ENCODE measurements at places on chromosomes 11 and 22.

GRCh38 chr11:33273656-33274055 is 16.5 kb downstream of the HIPK3 start:
- no peak for DNase-seq

GRCh38 chr11:76166314-76166713 is 40.0 kb downstream of the WNT11 start:
- DNase-seq, result no peak

- DNase-seq, result no peak
These were observed 65.3 kb upstream of the SLN start for GRCh38 chr11:107777110-107777509.

- DNase-seq, result peak; percentile 30
These were observed 82.9 kb downstream of the OSBP2 start for GRCh38 chr22:30777587-30777986.

DNA sequence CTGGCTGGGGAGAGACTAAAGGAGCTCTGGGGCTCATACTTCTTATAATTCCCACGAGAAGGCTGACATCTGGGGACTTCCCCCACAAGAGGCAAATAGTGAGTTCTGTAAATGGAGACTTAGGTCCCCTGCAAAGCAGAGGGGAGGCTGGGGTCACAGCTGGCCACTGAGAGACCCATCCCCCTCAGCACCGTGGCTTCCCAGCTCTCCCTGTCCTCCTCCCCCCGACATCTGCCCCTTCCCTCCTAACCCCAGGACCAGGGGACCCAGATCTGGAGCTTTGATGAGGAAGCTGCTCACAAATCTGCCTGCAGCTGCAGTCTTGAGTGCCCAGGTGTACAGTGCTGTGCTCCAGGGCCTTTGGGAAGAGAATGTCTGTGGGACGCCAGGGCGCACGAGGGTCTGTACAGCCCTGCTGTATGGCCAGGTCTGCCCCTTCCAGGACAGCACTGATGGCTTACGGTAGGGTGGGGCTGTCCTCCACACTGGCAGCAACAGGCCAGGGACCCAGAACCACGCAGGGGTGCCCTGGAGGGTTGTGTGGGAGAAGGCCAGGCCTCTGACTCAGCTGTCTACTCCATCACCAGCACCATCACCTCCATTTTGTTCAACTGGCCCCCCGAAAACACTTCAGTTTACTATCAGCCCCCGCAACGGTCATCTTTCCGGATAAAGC is 1.1 kb downstream of the RGL4 start:
- no peak for DNase-seq

DNA sequence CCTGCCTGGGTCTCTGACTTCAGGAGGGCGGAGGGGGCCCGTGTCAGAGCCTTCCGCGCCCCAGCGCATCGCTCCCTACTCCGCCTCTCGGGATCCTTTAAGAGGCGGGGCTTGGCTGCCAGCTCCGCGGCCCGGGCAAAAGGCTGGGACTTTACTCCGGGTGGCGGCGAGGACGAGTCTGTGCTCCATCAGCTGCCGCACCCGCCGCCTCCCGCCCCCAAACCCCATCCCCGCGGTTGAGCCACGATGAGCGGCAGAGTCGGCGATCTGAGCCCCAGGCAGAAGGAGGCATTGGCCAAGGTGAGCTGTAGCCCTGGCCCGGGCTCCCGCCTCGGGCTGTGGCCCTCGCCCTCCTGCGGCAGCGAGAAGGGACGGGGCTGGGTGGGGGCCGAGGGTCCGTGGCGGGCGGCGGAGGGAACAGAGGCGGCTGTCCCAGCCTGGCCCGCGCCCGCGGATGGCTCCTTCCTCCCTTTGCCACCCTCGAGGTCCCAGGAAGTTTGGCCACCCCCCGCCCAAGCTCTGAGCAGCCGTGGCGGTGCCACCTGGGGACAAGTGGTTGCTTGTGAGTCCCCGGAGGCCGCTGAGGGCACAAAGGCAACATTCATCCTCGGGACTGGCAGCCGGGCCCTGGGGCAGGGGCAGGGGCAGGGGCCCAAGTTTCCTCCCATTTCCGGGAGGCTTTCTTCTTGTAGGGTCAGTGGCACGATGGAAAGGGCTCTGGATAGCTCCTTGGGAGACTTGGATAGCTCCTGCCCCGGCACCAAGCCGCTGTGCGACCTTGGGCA is at the start of gene SEC14L2:
SEC14L2 (plus strand) TSS at position 148 of the 785 bp plus-strand sequence; CDS start at position 247, 99 bp downstream.
- no peak for DNase-seq

GRCh38 chr22:27238935-27239510 is 562.5 kb downstream of the MN1 start:
- peak; percentile 76 for DNase-seq

GRCh38 chr11:106152824-106153223 is 75.4 kb downstream of the AASDHPPT start:
- no peak for DNase-seq

GRCh38 chr22:22943521-22944267 is 56.1 kb downstream of the IGLL5 start:
- no peak for DNase-seq

GRCh38 chr22:24338726-24339451 is 68.3 kb downstream of the SPECC1L start:
- DNase-seq, result no peak

DNA sequence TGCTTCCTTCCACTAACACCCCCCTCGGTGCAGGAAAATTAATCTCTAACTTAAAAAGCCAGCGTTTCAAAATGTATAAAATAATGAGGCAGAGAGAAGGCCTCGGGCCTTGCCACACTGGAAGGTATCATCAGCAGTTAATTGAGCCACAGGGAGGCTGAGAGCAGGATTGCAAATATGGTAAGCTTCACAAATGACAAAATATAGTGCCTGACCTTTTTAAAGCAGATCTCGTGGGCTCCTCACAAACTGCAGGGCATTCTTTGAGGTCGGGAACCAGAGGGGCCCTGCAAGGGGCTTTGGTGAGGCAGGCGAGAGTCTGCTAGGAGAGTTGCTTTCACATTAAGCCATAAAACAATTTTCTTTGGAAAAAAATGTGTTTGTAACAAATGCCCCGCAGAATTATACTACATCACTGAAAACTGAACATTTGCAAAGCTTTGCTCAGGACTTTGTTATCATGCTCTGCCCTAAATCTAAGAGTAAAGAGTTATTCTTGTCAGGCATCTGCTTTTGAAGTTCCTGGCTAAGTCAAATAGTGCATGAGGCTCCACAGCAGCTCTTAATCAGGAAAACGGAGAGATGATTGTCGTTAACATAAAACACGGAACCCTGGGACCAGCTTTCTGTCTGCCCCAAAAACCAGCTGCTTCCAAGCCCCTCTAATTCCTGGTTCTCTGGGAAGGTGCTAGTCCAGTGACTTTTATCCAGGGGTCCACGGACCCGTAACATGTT is 61.4 kb upstream of the SYT13 start:
- DNase-seq, result no peak

DNA sequence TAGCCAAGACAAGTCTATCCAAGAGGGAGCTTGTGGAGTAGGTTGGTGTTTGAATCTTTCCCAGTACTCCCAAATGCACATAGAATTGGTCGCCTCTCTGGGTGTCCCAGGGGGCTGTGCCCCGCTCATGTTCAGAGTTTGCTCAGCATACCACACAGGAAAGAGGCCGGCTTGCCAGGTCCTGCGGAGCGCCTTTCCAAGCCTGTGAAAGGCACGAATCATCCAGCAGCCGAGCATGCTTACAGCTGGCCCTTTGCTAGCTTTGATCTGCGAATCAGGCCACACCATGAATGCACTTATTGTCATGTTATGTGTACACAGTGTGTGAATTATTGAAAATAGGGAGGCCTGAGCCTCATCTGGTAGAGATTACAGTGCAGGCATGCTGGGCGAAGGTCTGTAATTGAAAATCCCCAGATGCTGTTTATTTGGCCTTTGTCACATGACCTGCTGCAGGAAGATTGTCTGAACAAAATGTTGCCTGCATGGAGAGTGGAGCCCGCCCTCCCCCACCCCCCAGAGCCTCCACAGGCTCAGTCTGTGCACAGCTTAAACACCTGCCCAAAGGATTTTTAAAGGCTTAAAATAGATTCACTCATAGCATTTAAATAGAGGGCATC is 163.3 kb upstream of the RASSF10 start:
- DNase-seq, result peak; percentile 81

DNA sequence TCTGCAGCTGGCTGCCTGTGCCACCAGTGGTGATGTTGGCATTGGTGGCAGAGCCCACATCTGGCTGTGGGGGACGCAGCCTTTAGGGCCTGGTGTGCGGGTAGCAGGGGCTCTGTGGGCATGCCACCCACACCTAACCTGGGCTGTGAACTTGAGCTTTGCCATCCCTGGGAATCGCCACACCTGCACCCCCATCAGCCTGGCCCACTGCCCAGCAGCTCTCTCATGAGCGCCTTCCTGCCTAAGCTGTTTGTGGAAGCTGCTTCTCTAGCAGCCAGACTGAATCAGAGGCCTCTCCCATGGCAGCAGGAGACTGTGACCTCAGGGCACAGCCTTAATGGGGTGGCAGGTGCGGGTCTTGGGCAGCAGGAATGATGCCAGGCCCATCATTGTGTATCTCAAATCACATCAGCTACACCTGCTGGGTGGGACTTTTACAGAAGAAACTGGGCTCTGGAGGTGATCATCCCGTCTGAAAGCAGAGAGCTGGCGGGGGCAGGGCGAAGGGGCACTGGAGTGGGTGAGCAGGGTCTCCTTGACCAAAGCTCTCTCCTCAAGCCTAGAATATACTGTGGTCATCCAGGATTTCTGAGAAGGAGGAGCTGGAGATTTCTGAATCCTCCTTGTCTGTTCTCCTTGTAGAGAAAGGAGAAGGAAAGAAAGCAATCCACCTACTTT is 17.8 kb upstream of the CARS1 start:
- no peak for DNase-seq

- no peak for DNase-seq
These were observed 454 bp downstream of the TMEM218 start for GRCh38 chr11:125111001-125111342.

DNA sequence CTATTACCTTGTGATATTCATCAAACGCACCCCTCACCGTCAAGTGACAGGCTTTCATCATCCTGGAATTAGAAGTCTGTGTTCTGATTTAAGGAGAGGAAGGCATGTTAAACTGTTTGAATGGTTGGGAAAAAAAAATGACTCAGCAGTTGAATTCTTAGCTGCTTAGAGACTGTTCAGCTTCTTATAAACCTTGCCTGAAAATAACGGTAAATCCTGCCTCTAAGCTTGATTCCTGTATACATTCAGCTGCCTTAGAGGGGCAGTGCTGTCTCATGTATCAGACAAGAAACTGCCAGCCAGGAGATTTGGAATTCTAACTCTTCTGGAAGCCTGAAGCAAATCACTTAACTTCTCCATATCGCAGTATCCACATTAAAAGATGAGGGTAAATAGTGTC is 437.4 kb downstream of the JRKL start:
- no peak for DNase-seq

- no peak for DNase-seq
These were observed 1.1 kb downstream of the MTA2 start for GRCh38 chr11:62600367-62601121.

GRCh38 chr22:28989484-28989883 is 72.1 kb downstream of the C22orf31 start:
- DNase-seq, result no peak

- no peak for DNase-seq
These were observed 84.6 kb upstream of the NNMT start for GRCh38 chr11:114211444-114212121.

GRCh38 chr11:107017104-107017432 is 1.2 kb downstream of the GUCY1A2 start:
- DNase-seq, result no peak

DNA sequence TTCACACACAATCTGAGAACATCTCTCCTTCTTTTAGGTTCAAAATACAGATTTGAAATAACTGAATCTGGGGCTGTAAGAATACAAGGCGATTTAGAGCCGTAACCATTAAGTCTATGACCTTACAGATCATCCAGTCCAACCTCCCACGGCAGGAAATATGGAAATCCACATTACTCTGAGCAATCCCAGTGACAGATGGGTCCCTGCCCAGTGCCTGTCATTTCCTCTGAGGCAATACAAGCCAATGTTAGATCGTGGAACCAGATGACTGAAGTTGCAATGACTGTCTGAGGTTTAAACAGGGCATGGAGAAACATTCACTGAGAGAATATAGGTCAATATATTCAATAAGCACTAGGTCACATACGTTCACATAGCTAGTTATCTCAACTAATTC is 77.4 kb upstream of the OR5AK2 start:
- DNase-seq, result no peak

GRCh38 chr11:41133023-41133422 is 326.4 kb downstream of the LRRC4C start:
- DNase-seq, result no peak

- DNase-seq, result no peak
These were observed 63.7 kb downstream of the MAML2 start for GRCh38 chr11:96279018-96279895.

GRCh38 chr22:45262931-45263462 is 21.8 kb upstream of the UPK3A start:
- peak; percentile 47 for DNase-seq

DNA sequence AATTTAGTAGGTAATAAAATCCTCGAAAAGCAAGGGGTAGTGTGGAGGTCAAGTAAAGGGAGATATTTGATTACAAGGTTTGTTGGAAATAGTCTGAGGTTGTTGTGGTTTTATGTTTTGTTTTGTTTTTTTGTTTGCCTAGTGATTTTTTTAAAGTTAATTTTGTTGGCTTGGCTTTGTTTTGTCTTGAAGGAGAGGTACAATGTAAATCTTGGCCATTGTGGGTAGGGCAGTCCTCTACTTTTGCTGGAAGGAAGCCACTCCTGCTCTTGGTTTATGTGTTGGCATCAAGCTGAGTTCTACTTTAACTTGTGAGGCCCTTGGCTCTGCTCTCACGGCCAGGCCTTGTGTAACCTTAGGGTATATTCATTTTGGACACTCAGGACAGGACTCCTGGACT is 3.2 kb downstream of the AMOTL1 start:
- no peak for DNase-seq

DNA sequence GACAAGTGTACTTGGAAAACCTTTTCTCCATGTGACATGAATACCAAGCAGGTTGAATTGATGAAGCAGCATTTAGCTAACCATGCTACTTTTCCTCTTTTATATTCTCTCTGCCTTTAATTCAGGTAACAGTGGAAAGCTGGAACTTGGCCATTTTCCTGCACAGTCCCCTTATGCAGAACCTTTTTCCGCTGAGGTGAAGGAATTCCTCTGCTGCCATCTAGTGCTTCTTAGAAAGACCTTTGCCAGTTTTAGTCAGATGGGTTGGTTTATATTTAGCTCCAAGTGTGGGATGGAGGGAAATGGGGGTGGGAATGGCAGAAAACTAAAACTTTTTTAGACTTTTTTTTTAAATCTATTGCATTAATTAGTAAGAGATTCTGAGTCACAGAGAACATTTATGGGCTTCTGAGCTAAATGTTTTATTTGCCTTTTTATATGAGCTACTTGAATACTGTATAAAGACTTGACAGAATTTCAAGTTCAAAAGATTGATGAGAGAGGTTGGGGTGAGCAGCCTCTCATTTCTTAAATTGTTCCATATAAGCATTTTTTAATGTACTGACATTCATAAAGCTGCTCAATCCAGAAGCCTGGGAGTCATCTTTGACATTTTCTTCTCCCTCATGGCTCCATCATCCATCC is 153.9 kb upstream of the ZC3H12C start:
- DNase-seq, result peak; percentile 10

DNA sequence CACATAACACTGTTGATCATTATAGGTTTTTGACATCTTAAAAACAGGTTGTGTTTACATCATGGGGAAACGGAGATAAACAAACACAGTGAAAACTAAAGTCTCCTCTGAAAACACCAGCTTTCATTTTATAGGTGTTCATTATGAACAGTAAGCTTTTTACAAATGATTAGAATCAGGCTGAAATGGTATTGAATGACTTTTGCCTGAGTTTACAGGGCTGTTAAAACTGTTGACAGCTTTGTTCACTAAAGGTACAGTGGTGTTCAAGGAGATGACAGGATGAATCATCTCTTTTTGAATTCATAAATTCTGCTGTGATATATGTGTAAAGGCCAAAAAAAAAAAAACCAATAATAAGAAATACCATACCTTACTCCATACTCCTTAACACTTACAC is 184.6 kb upstream of the CNTN5 start:
- no peak for DNase-seq

Measured in NCI-H1694 (cell line).